ENCODE measurements at places on chromosomes 12 and 14. TPM values are rescaled to one million over a fixed set of nuclear protein-coding genes. Genes with fewer than 3 reads are reported as not detected.

CLEC9A gene
- not detected for polyA plus RNA-seq

ARL1 gene
- 28.9 TPM for polyA plus RNA-seq

RPGRIP1 gene
- polyA plus RNA-seq: not detected

JPH4 gene
- 0.13 TPM for polyA plus RNA-seq

LRRIQ1 gene
- polyA plus RNA-seq: not detected

SERPINA9 gene
- polyA plus RNA-seq: not detected

TMEM132C gene
- polyA plus RNA-seq: not detected

LBHD2 gene
- not detected for polyA plus RNA-seq

PIP4P1 gene
- 20.7 TPM for polyA plus RNA-seq

KRT2 gene
- 4.7 TPM for polyA plus RNA-seq

PPP1R36 gene
- not detected for polyA plus RNA-seq

DAO gene
- not detected for polyA plus RNA-seq

KRT82 gene
- polyA plus RNA-seq: not detected

CRIP2 gene
- polyA plus RNA-seq: 180 TPM

KLHL33 gene
- not detected for polyA plus RNA-seq

Data from naive thymus-derived CD4-positive, alpha-beta T cell (primary cell).